ENCODE measurements at places on chromosomes 16 and 17. TPM values are rescaled to one million over a fixed set of nuclear protein-coding genes. Genes with fewer than 3 reads are reported as not detected.

- DNase-seq, result peak; percentile 71
These were observed 344.6 kb downstream of the SOX9 start for GRCh38 chr17:72465191-72466024.

DNA sequence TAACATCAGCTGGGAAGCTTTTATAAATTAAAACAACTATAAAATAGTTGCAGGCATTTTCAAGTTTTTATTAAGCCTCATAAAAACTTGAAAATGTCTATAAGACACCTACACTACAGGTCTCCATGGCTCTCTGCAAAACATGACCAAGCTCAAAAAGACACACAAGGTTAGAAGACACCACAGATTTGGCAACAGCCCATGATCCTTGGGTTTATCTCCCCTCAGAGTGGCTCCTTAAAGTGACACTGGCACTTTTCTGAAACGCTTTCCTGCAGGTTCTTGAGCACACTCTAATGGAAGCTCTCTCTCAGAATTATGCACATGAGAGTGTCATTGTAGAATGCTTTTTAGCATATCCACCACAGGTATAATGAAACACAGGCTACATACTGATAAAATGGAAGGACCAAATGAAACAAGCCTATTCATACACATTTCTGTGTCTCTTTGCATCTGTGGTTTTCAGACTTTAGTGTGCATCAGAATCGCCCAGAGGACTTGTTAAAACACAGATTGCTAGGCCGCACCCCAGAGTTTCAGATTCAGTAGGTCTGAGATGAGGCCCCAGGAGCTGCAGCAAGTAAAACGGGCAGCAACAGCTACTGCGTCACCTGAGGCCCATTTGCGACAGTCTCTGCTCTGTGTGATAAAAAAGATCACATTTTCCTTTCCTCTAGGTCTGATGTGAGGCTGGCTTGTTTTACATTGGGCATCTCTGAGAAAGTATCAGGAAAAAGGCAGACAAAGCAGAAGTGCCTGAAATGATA lies 75.0 kb upstream of the WSB1 start:
- DNase-seq, result no peak

- no peak for DNase-seq
These were observed 17.2 kb upstream of the RSL1D1 start for GRCh38 chr16:11868412-11868980.

GRCh38 chr16:4489030-4489429 lies 12.8 kb downstream of the HMOX2 start:
- DNase-seq, result no peak

The CMTM1 gene
- not detected for polyA plus RNA-seq

The HOXB1 gene
- polyA plus RNA-seq, result not detected

All from kidney (tissue), 22 donors.